ENCODE measurements at places on chromosomes 2 and 18. TPM values are rescaled to one million over a fixed set of nuclear protein-coding genes. Genes with fewer than 3 reads are reported as not detected.

The UGT1A10 gene
- total RNA-seq = not detected

The PSMG2 gene
- 88.1 TPM for total RNA-seq

The CCDC85A gene
- total RNA-seq = not detected

The WDR75 gene
- 60.6 TPM for total RNA-seq

The GYPC gene
- 132 TPM for total RNA-seq

The SLC23A3 gene
- 0.31 TPM for total RNA-seq

The HDAC4 gene
- 27.7 TPM for total RNA-seq

The RNF152 gene
- 0.73 TPM for total RNA-seq

The KLHL41 gene
- 0.10 TPM for total RNA-seq

The RAMP1 gene
- total RNA-seq = 2.1 TPM

The CKAP2L gene
- 0.21 TPM for total RNA-seq

The ESPNL gene
- total RNA-seq = 0.10 TPM

The GULP1 gene
- total RNA-seq = under 0.01 TPM

The CDKL4 gene
- total RNA-seq = not detected

The CAVIN2 gene
- total RNA-seq = 139 TPM

The RAB27B gene
- total RNA-seq = 14.3 TPM

The PKDCC gene
- not detected for total RNA-seq

The APCDD1 gene
- total RNA-seq = under 0.01 TPM

The CFAP210 gene
- total RNA-seq = 0.10 TPM

The CAPN14 gene
- total RNA-seq = 0.21 TPM

The LYPD6B gene
- total RNA-seq = not detected

The SH3RF3 gene
- 2.2 TPM for total RNA-seq

The FAM124B gene
- 1.6 TPM for total RNA-seq

The SPR gene
- 1.2 TPM for total RNA-seq

The TOGARAM2 gene
- 0.73 TPM for total RNA-seq

The RTKN gene
- 0.31 TPM for total RNA-seq

The MC2R gene
- under 0.01 TPM for total RNA-seq

The PLEK gene
- 474 TPM for total RNA-seq

The FOXI3 gene
- not detected for total RNA-seq

The FZD7 gene
- 0.63 TPM for total RNA-seq

The PLB1 gene
- 9.2 TPM for total RNA-seq

The HOXD4 gene
- 0.21 TPM for total RNA-seq

The DSG2 gene
- 0.21 TPM for total RNA-seq

The AKAIN1 gene
- not detected for total RNA-seq

The MYO5B gene
- total RNA-seq = under 0.01 TPM

The ELOA2 gene
- under 0.01 TPM for total RNA-seq

The EVA1A gene
- total RNA-seq = 0.84 TPM

The IL36A gene
- total RNA-seq = not detected

The PSME4 gene
- total RNA-seq = 141 TPM

The ACADL gene
- total RNA-seq = not detected

The OST4 gene
- 222 TPM for total RNA-seq

The CMPK2 gene
- total RNA-seq = 12.8 TPM
